ENCODE measurements at places on chromosomes 2 and 18.
A peak's percentile ranks its signal among the peaks of the same experiment; 100 is the strongest.

DNA sequence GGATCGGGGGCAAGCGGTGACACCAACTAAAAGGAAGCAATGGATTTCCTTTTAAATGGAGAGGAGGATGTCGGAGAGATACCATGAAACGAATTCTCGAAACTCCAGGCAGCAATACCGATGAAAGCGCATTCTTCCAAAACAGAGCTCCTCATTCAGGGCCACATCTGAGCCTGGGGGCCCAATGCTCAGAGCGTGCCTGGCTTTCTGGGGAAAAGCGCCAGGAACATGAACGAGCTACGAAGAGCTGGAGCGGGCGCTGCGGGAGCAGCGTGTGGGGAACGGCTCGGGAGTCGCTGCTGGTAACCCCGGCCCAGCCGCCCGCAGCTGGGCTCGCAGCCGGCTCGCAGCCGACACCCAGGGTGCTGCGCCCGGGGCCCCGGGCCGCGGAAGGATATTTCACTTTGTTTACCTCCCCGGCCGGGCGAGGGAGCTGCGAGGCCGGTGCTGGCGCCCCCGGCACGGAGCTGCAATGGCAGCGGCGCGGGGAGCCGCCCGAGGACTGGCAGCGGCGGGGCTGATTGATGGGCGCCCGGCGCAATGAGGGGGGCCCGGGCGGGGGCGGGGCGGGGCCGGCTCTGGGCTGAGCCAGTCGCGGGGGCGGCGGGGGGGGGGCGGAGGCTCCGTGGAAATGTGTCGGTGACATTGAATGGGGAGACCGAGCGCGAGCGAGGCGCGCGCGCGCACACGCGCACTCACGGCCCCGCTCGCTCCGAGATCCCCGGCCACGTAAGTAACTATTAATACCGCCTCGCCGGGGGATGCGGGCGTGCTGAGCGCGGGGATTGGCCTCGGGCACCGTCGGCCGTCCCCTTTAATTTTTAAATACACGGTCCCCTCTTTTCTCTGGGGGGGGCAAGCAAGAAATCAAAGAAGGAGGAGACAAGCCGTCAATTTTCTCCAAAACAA is at the start of gene TRIB2:
Gene TRIB2 (plus strand): TSS at position 655 of the 909 bp plus-strand sequence. CDS start 1,372 bp downstream, outside the sequence.
- DNase-seq = peak; percentile 94

- no peak for DNase-seq
Measured at GRCh38 chr18:28359176-28359575, 182.2 kb upstream of the CDH2 start.

DNA sequence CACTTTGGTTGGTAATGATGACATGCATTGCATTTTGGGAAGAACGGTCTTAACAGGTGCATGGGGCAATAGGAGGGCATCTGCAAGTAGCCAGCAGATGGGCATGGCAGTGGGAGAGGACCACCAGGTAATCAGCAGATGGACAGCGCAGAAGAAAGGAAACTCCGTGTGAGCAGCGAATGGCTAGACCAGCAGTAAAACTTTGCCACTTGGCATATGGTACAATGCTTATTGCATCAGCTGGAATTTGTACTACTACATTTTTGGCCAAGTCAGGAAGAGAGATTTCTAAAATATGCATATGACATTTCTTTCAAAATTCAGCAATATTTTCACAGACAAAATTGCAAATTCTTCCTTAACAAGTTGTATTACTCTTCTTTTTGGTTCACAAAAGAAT is 768.5 kb downstream of the LRP1B start:
- DNase-seq = no peak

DNA sequence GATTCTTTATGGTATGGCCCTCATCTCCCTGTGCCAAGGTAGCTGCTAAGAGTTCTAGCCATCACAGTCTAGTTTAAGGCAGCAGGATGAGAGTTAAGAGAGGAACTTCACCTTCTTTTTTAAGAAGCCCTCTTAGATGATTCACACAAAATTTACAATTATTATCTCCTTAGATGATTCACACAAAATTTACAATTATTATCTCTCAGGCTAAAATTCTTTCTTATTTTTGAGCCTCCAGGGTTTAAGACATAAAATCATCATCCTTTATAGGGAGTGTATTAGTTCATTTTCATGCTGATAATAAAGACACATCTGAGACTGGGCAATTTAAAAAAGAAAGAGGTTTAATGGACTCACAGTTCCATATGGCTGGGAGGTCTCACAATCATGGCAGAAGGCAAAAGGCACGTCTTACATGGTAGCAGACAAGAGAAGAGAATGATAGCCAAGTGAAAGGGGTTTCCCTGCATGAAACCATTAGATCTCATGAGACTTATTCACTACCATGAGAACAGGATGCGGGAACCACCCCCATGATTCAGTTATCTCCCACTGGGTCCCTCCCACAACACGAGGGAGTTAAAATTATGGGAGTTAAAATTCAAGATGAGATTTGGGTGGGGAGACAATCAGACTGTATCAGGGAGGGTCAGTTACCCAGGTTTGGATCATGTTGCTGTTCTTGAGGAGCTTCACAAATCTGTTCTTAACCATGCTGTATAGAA is 133.0 kb upstream of the MYO3B start:
- no peak for DNase-seq

GRCh38 chr2:215504547-215504946 is 68.7 kb upstream of the FN1 start:
- DNase-seq = no peak

DNA sequence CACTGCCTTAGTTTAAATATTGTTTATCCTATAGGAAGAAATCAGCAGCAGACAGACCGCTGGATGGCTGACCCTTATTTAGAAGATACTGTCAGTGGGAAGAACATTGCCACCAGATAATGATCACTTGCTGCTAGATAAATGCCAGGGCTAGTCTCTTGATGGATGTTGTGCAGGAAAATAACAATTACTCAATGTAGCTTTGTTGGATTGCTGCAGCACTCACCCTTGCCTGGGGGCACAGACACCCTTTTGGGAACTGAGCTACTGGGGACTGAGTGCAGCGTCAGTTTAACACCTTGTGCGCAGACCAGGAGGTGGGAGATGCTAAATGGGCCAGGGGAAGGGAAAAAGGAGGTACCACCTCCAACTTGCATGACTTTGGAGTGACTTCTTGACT is 64.2 kb upstream of the CAPN13 start:
- DNase-seq = peak; percentile 21

GRCh38 chr2:111896576-111896975 is 1.8 kb upstream of the MERTK start:
- DNase-seq = no peak
